Activated CD4-positive, alpha-beta memory T cell treated with anti-CD3 and anti-CD28 coated beads for 36 hours (primary cell): ENCODE measurements at places on chromosomes 11 and 22.

DNA sequence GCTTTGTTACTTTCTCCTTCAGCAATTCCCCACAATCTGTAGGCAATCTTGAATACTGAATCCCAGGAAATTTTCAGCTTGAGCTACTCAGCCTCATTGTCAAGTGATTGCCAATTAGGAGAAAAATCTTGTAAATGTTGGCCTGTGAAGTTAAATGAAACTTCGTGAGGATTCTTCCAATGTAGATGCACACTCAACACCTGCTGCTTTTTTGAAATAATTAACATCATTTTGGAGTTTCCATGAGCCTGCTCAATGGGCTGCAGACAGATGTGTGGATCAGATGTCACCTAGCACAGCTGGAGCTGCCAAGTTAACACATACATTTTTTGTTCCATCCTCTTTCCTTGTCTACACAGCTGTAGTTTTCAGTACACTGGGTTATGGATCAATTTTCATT lies 645.6 kb upstream of the LUZP2 start:
- no peak for DNase-seq

- DNase-seq: no peak
These were observed 7.6 kb upstream of the PPFIBP2 start for GRCh38 chr11:7506243-7506642.

- DNase-seq: peak; percentile 24
These were observed 51.7 kb upstream of the PRODH start for GRCh38 chr22:18987765-18988164.

- DNase-seq: no peak
These were observed 388.7 kb downstream of the NTM start for GRCh38 chr11:131759140-131759539.

GRCh38 chr22:41028841-41029240 lies 63.6 kb upstream of the EP300 start:
- DNase-seq: no peak

DNA sequence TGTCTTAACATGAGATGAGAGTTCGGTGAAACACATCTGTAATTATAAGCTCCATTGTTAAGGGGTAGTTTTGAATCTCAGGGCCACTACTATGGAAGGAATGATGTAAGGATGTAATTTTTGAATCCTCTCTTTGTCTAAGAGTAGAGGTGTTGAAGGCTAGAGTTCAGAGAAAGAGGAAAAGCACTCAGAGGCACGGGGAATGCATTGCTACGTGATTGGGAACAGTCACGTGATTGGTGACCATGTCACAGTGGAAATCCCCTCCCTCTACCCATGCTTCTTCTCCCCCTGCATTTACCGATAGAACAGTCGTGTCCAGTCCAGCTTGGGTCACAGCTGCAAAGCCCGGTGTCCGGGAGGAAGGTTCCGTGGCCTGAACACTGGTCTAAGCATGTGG lies 230.3 kb upstream of the NARS2 start:
- DNase-seq: no peak

- no peak for DNase-seq
These were observed 109.8 kb upstream of the SYT13 start for GRCh38 chr11:45395947-45396346.

GRCh38 chr22:20296598-20296997 lies 23.3 kb downstream of the DGCR6L start:
- DNase-seq: no peak

DNA sequence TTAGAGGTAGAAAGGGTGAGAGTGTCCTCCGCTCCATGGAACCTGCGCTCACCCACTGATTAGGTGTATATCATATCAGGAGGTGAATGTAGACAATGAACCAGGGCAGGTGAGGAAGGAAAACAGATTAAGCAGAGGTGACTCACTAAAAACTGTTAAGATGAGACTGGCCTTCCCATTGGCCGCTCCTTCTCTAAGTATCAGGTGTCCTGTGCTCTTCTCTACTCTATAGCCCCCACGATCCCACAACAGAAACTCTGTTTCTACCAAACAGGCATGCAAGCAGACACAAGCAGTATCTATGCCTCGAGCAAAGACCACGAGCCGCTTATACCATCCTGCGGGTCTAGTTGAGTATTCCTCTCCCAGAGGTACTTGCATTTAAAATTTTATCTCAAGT lies 103.1 kb downstream of the SNX19 start:
- DNase-seq: no peak

DNA sequence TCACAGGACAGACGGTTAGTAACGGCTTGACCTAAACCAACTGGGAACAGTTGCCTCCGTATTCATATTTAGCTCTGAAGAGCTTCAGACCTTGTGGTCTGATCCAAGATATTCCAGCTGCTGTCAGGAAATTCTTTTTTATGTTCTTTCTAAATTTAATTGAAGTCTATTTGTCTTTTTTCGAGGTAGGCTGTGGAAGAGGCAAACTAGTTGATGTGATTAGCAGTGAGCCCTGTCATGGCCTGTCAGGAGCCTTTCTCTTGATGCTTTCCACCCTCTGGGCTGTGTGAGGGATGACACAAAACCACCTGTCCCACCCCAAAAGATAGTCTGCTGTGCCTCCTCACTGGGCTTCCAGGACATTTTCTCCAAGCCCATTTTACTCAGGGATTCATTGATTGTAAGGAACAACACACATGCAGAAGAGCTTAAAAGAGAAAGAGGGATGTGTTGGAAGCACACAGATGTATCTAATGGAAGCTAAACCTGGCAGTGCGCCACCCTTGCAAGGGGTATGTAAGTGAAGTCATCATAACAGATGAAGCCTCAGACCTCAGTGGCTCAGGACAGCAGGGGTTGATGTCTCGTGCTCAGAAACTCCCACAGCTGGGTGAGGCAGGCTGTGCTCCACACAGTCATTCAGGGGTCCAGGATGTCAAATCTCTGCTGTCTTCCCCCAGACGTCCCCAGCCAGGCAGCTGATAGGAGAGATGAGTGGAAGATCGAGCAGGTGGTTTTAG lies 170.0 kb downstream of the NCAM1 start:
- DNase-seq: no peak

- no peak for DNase-seq
These were observed 20.5 kb upstream of the PARVB start for GRCh38 chr22:44003405-44004103.

GRCh38 chr11:36278531-36279282 lies 10.5 kb downstream of the COMMD9 start:
- no peak for DNase-seq

- DNase-seq: no peak
These were observed 54.3 kb downstream of the SBF1 start for GRCh38 chr22:50420581-50420980.

DNA sequence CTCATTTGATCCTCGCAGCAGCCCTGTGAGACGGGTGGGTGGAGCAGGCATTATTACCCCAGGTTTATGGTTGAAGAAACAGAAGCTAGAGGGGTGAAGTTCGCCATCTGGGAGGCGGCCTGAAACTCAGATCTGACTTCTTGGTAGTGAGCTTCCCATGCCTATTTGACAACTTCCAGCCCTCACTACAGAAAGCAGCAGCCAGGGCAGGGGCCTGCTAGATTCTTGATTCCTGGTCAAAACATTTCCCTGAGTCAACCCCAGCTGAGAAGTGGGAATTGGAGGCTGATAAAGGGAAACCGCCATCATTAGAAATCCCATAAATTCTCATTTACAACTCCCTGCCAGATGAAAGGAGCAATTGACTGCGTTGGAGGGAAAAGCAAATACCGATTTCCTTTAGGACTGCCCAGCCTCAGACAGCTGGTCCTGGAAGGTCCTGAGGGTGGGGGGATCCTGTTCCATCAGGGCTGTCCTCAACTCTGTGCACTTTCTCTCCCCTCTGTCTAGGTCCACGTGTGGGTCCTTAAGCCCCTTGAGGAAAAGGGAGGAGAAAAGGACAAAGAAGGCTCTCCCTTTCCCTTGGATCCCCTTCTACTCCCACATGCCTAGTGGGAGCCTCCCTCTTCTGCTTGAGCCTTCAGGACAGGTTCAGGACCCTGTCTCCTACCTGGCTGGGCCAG lies 10.2 kb upstream of the NECTIN1 start:
- DNase-seq: no peak

DNA sequence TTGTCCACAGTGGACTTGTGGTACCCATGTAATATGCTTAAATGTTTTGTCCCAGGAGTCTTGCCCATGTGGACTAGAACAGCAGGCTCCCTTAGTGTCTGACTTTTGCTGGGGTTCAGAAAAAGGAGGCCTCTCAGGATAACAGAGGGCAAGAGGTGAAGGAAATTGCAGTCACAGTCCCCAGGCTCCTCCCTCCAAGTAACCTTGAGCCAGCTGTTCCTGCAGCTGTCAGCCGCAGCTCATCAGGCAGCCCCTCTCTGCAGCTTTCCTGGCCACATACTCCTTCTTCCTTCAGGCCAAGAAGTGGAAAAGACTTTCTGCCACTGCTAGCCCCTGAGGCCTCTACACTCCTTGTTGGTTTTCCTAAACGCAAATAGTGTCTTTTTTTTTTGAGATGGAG lies 6.3 kb upstream of the MYO18B start:
- DNase-seq: no peak

GRCh38 chr11:40602866-40603552 lies 856.4 kb downstream of the LRRC4C start:
- DNase-seq: no peak

GRCh38 chr11:96465512-96465911 lies 75.7 kb downstream of the JRKL start:
- DNase-seq: no peak

DNA sequence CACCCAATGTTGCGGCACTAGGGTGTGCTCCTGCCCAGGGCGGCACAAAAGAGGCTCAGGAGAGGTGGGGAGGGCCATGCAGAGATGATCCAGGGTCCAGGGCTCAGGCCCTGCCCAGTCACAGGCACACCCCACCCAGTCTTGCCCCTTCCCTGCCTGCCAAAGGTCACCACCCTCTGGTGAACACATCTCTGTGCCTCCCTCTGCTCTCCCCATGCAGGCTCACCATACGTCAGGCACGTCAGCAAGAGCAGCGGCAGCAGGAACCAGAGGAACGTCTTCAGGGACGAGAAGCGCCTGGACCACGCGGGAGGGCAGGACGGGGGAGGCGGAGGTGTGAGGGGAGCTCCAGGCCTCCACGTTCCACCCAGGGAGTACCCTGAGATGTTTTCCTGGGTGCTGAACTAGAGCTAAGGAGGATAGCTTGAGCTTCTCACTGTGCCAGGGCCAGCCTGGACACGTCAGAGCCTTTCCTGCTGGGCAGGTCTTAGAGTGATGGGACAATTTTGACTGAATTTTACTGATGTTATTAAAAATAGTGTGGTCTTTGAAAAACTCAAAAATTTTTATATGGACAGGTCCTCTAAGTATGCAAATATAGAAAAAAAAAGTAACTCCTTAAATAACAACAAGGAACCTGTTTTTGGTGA lies 7.2 kb downstream of the SUN2 start:
- DNase-seq: no peak

GRCh38 chr11:10809373-10810160 lies 841 bp upstream of the EIF4G2 start:
- peak; percentile 46 for DNase-seq
